ENCODE measurements at places on chromosomes 12 and 14. TPM values are rescaled to one million over a fixed set of nuclear protein-coding genes. Genes with fewer than 3 reads are reported as not detected.

DNA sequence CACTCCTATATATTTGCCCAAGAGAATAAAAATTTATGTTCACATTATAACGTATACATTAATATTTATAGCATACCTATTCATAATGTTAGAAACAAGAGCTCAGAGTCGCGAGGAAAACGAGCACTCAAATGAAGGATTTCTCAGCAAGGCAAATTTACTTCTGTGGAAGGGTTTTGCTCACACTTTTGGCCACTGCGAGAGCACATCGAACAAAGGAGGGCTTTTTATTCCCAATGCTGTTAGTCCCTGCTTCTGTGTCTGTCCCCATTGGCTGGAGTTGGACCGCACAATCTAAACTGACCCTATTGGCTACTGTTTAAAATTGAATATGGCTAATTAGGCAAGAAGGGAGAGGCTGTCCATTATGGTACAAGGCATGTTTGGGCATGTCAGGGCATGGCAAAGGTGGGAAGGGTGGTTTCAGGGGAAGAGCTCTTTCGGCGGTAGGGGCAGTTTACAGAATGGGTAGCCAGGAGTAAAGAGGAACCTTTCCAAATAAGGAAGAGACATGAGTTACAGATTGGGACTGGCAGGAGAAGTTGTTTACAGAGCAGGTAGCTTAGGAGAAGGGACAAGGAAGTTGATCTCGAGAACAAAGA is 702.9 kb downstream of the TRHDE start:
- no peak for DNase-seq

- DNase-seq: no peak
Measured at GRCh38 chr14:21093769-21094681, 4.4 kb downstream of the ZNF219 start.

DNA sequence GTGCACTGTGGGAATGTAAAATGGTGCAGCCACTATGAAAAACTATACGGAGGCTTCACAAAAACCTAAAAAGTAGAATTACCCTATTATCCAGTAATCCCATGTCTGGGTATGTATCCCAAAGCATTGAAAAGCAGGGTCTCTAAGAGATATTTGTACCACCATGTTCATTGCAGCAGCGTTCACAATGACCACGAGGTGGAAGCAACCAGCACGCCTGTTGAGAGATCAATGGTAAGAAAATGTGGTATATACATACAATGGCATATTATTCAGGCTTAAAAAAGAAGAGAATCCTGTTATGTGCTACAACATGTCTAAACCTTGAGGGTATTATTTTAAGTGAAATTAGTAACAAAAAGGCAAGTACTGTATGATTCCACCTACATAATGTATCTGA is 910 bp upstream of the NOPCHAP1 start:
- DNase-seq: no peak

DNA sequence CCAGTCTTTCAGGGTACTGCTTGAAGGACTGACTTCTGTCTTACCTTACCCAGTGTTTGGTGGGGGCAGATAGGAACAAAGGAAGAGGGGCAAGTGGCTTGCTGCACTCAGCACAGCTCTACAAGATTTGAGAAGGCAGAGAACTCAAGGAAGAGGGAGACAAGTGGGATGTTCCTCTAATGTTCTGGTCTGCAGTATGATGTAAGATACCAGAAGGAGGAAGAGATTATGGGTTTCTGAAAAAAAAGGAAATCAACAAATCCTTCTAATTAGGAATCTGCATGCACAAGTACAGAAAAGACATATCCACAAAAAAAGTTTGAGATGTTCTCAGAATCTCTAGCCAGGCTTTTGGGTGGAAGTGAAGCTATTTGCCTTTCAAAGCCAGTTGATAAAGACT is 37.1 kb downstream of the USP15 start:
- DNase-seq: no peak

Gene XPOT
- total RNA-seq: 77.1 TPM

Gene TAS2R46
- 11.7 TPM for total RNA-seq

Gene AHSA1
- total RNA-seq: 66.2 TPM

Data from urinary bladder (tissue), 4 donors.